Stimulated activated CD4-positive, alpha-beta T cell treated with anti-CD3 and anti-CD28 coated beads, Interleukin-12 subunit alpha, Interleukin-12 subunit beta, amount 100 ng/mL, for 24 hours (primary cell): ENCODE measurements at places on chromosomes 1 and 21.

DNA sequence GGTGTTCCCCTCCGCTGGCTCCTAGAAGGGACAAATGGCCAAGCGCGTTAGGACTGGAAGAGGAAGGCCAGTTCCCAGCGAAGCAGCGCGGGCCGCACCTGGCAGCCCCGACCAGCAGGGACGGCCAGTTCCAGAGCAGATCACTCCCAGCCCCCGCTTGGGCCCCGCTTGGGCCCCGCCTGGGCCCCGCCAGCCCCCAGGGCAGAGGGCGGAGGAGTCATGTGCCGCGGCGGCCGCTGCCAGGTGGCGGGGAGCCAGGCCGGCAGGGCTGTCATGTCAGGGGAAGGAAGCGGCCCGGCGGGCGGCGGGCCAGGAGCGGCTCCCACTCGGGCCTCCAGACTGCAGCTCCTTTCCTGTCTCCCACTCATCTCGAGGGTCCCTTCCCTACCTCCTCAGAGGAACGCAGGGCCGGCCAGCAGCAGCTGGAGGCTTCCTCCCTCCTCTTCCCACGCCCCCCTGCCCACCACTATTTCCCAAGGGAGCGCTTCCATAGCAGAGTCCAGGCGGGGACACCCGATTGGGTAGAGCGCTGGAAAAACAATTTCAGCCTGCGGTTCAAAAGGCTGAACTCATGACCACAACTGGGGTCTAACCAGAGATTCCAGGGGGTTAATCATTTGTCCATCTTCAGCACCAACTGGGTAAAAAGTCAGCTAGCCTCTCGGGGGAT is 16.5 kb downstream of the ZNF697 start:
- DNase-seq = no peak

DNA sequence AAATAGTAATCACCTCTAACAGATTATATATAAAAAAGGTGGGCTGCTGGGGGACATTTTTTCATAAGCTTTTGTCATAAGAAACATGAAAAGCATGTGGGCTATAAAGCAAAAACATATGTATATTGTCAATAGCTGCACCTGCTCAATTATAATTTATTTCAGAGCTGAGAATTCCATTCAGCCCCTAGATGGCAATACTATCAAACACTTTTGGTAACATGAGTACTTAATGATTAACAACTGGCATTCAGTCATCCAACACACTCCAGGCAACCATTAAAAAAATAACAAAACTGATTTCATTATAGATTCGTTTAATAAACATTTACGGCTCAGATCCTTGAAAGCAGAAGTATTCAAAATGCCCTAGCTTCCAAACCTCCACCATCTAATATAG is 115.1 kb downstream of the KCTD3 start:
- DNase-seq = no peak

DNA sequence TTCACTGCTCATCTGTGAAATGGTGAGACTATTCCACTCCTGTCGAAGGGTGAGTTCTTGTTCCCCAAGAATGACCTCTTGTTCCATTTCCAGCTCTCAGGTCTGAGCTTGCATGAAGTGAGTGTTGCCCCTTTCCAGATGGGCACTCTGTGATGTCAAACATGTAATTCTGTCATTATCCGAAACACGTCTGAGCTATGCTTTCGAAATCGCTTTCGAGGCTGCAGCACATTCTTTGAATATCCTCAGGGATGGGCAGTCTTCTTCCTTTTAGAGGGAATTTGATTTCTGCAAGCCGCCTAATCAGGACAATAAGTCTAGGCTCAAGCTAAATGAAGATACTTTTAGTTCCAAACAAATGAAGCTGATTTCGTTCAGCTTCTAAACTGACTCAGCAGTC is 15.1 kb downstream of the NFASC start:
- no peak for DNase-seq

DNA sequence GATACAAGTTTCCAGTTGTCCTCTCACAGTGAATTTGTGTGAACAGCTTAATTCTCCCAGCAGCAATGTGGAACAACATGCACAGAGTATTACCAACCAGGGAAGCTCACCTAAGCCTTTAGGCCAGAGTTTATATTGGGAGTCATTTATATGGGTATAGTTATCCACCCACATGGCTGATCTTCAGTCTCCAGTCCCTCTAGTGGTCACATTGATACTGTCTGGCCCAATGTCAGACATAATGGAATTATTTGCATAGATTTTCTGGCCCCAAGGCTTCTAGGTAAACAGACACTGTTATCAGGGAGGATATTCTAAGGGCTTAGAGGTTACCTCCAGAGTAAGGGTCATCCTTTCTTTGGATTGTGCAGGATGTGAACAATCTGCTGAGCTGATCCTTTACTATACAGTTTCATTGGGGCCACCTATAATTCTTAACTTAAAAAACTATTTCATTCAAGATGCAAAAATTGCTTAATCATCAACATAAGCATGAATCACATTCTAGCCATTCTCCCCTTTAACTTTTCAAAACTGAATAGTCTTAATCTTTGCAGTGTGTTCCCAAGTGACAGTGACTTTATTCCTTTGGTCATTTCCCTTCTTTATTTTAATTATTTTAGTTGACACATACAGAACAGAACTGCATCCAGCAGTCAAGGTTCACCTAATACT is 210.9 kb downstream of the LTN1 start:
- DNase-seq = no peak

- DNase-seq = no peak
Observed at GRCh38 chr1:153929426-153929825, 6.7 kb upstream of the GATAD2B start.

GRCh38 chr1:228118040-228118439 is 8.9 kb upstream of the MRPL55 start:
- no peak for DNase-seq

DNA sequence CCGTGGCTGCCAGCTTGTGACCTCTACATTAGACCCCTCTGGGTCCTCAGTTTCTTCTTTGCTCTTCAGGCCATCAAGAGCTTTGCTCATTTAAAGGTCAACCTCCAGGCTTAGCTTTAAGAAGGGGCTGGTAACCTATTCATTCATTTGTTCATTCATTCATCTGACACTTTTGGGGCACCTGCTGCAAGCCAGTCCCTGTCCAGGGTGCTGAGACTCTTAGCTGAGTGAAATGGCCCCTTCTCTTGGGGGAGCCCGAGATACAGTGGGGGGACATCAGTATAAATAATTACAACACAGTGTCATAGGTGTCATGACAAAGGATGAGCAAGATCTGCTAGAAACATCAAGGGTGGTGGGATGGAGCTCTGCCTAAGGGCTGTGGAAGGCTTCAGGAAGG is 10.5 kb upstream of the TTC4 start:
- DNase-seq = no peak

DNA sequence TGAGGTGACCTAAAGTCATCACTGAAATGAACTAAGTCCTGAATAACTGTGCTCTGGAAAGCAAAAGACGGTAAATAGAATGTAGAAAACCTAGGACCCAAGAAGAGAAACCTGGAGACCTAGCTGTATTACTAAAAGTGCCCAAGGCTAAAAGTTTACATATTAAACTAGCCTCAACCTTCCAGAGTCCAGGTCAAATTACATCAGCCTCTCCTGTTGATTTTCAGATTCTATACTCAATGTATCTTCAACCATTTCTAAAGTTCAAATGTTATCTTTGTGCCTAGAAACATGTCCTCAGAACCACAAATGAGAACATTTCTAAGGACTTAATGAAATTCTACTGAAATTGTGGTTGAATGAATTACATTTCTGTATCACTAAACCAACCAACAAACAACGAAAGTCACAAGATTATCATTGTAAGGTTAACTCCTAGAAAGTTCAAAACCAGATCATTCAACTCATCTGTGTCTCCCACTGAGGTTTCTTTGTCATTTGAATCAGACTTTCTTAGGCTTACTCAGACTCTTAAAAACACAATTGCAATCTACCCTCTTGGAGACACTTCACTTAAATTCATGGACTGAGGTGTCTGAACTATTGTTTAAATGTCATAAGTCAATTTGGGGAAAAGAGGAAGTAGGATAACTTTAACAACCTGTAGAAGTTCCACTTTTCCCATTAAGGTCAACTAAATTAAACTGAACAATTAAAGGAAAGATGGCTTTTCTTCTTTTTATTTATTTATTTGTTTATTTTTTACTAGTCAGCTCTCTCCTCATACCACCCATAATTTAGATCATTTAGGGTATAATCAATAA is 207.7 kb downstream of the BARHL2 start:
- no peak for DNase-seq

- DNase-seq = no peak
Observed at GRCh38 chr21:46014828-46015227, 33.3 kb downstream of the COL6A1 start.
